ENCODE measurements at places on chromosomes 4 and X.

- no peaks in the 10 kb centered on the region for H3K27me3 ChIP-seq
- no peak overlapping the region for H3K27ac ChIP-seq
- no peak overlapping the region for H3K4me3 ChIP-seq
Measured at GRCh38 chrX:153245288-153245731, 66.2 kb downstream of the MAGEA1 start.

- no peaks in the 10 kb centered on the region for H3K36me3 ChIP-seq
- H3K4me1 ChIP-seq: peaks cover 9% of the 10 kb centered on the region
- no peak for DNase-seq
- H3K27ac ChIP-seq: no peak overlapping the region
- H3K4me3 ChIP-seq: peak overlapping the region; percentile 76
Measured at GRCh38 chrX:101550751-101551379, 518 bp downstream of the ARMCX1 start.

GRCh38 chr4:7722766-7723387 lies 216.8 kb downstream of the AFAP1 start:
- H3K27ac ChIP-seq: no peak overlapping the region
- no peak overlapping the region for H3K4me3 ChIP-seq
- DNase-seq: no peak
- H3K27me3 ChIP-seq: no peaks in the 10 kb centered on the region

DNA sequence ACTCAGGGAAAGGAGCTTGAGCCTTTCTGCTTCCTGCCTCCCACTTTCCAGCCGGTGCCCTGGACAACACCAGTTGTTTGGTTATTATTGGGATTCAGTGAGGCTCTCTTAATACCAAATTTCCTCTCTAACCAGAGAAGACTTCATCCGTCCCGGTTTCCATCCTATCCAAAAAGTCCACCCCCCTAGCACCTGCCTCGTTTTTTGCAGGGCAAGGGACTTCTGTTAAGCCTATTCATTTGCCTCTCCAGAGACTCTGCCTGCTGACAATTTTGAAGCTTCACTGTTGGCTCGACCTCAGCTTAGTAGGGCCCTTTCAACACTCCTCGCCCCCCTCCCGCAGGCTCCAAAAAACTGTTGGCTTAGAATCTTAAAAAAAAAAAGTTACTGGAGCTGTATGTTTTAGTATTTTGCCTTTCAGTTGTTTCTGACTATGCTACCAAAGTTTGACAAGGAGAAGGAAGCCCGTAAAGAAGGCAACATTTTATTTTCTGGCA lies 779 bp upstream of the PRSS12 start:
- H3K4me3 ChIP-seq: peak overlapping the region; percentile 42
- H3K36me3 ChIP-seq: no peaks in the 10 kb centered on the region
- DNase-seq: no peak
- no peak overlapping the region for H3K27ac ChIP-seq
- peaks cover 14% of the 10 kb centered on the region for H3K4me1 ChIP-seq

DNA sequence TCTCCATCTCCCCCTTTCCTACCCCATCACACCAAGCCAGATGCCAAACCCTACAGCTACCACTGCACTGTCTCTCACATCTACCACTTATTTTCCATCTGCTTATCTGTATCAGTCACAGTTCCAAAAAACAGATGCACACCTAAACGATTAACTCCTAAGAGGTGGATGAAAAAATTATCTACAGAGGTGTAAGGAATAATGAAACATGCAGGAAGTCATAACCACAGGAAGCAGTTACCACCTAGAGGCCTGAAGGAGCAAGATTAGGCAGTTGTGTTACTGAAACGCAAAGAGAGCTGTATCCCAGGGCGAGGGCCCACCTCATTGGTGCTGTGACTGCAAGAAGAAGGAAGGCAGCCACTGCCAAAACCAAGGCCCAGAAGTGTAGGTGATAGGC lies 87.8 kb upstream of the FAM241A start:
- H3K27ac ChIP-seq: no peak overlapping the region
- DNase-seq: no peak
- H3K4me3 ChIP-seq: no peak overlapping the region
- peaks cover 3% of the 10 kb centered on the region for H3K4me1 ChIP-seq
- H3K36me3 ChIP-seq: no peaks in the 10 kb centered on the region

DNA sequence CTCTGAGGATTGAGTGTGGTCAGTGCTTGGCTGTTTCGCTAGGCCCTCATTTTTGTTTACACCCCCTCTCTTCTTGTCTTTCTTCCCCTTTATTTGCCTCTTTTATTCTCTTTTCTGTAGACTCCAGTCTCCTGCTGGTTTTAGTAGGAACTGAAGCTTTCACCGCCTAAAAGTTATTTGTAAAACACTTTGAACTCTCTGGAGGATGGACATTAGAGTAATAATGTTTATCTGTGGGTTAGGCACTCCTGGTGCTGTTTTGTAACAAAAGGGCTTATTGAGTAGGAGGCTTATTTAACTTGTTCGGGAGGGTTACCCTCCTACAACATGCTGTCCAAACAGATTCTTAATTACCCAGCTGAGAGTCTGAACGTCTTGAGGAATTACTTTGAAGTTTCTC lies 1.6 kb upstream of the ARHGAP10 start:
- peaks cover 23% of the 10 kb centered on the region for H3K4me1 ChIP-seq
- no peak overlapping the region for H3K4me3 ChIP-seq
- no peaks in the 10 kb centered on the region for H3K36me3 ChIP-seq
- H3K27me3 ChIP-seq: peaks cover 8% of the 10 kb centered on the region
- no peak overlapping the region for H3K27ac ChIP-seq
